NCI-H524 treated with DMSO at 0.1 percent for 48 hours (cell line): ENCODE measurements at places on chromosomes 3 and 15.

GRCh38 chr3:134621854-134622253 is 29.0 kb downstream of the KY start:
- DNase-seq, result no peak

GRCh38 chr3:4670352-4670751 is 177.2 kb downstream of the ITPR1 start:
- DNase-seq, result no peak

GRCh38 chr3:126263971-126264370 is 83.6 kb upstream of the ALDH1L1 start:
- DNase-seq, result no peak

GRCh38 chr15:80991421-80991820 is 1.8 kb upstream of the MESD start:
- DNase-seq, result no peak

DNA sequence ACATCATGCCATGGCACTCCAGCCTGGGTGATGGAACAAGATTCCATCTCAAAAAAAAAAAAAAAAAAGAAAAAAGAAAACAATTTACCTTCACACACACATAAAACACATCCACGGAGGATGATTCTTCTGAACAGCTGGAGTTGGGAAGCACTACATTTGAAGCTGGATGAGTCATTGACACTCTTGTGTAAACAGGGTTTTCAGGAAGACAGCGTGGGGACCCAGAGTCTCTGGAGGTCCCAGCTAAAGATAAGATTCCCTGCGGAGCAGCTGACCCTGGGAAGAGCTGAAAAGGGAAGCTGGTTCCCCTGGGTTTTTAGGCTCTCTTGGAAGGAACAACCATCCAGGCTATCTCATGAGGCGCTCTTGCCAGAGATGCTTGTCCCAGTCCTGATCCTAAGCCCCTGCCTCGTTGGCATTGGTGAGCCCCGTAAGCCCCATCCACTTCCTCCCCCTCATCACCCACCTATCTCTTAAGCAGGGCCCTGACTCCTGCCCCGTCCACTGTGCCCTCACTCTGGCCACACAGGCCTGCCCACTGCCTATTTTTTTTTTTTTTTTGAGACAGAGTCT is 32.0 kb upstream of the FURIN start:
- DNase-seq, result no peak
